ENCODE measurements at places on chromosomes 2 and 18. TPM values are rescaled to one million over a fixed set of nuclear protein-coding genes. Genes with fewer than 3 reads are reported as not detected.
A peak's percentile ranks its signal among the peaks of the same experiment; 100 is the strongest.

DNA sequence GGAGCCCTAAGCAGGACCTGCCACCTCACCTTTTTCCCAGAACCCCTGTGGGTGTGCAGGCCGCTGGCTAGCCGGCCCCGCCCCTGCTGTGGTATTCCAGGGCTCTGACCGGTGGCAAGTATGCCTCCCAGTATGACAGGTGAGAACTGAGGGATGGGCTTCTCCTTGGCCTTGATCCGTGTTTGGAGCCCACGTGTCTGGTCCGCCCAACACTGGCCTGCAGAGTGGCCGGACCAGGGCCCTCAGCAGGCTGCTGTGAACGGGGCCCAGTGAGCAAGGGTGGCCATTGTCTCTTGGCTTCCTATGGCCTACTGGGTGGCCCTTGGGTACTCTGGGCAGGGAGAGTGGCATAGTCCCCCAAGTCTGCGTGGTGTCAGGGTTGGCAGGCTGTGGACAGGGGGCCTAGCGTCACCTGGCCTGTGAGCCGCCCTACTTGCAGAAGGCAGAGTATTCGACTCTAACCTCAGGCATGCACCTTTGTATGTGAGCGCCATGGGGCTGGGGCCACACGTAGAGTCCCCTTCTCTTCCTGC, 1.8 kb downstream of the RNPEPL1 start:
- no peak for DNase-seq

DNA sequence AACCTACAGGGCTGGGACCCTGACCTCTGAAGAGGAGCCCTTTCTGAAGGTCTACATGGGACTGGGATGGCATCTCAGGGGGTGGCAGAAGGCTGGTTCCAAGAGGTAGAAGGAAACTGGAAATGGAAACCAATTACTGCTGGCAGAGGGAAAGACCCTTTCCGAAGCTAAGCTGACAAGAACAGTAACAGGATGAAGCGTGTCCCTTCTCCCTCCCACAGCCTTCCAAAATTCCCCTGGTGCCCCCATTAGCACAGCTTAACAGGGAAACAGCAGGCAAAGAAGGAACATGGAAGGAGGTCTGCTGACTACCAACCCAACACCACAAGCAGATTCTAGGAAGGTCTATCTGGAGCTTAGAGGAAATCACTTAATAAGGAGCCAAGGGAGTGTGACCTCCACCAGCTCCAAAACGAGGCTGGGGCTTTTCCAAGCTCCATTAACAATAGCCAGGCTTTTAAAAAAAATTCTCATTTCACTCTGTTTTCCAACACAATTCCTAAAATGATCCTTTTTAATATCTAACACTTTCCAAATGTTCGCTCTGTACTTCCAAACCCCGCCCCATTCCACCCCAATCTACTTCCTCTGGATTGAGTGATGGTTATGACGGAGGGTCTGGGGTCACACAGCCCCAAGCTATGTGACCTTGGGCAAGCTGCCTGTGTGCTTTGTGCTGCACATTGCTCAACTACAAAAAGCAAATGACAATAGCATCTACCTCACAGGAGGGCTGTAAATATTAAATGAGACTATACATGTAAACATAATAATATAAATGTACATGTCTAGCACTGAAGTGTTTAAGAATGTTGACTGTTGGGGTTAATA, 55.2 kb downstream of the STK39 start:
- DNase-seq = no peak

GRCh38 chr18:22347606-22348511, 69.9 kb downstream of the CTAGE1 start:
- DNase-seq = peak; percentile 61

DNA sequence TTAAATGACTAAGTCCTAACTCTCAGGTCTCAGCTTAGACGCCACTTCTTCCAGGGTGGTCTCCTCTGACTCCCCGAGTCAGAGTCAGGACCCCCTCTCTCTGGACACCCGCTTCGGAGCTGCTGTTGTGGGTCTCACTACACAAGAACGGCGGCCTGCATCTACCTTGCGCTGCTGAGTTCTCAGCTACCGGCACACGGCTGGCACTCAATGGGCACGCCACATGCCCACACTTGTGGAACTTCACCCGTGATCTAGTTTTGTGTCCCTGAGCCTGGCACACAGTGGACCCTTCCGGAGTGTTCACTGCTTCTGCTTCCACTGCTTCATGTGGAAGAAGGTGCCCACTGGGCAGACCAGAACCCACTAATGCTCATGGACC, 58.3 kb upstream of the ID2 start:
- DNase-seq = no peak

DNA sequence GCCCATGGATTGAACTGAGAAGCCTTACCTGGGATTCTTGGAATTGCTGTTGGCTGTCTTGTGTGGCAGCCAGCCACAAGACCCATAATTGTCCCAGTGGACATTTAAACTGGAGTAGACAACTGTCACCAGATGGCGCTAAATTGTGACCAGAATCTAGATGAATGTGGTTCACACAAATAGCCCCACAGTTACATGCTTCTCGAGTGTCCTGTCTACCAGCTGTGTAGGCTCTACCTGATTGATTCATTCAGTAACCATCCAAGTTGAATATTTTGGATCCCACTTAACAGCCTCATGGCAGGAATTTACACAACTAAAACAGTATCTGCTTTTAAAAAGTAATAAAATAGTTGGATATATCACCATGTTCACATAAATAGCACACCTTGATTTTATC, 73.2 kb downstream of the MAP4K4 start:
- peak; percentile 48 for DNase-seq

Gene CCDC102B
- 0.53 TPM for total RNA-seq

Data from SJSA1 (cell line).